ENCODE measurements at places on chromosomes 4 and X.

DNA sequence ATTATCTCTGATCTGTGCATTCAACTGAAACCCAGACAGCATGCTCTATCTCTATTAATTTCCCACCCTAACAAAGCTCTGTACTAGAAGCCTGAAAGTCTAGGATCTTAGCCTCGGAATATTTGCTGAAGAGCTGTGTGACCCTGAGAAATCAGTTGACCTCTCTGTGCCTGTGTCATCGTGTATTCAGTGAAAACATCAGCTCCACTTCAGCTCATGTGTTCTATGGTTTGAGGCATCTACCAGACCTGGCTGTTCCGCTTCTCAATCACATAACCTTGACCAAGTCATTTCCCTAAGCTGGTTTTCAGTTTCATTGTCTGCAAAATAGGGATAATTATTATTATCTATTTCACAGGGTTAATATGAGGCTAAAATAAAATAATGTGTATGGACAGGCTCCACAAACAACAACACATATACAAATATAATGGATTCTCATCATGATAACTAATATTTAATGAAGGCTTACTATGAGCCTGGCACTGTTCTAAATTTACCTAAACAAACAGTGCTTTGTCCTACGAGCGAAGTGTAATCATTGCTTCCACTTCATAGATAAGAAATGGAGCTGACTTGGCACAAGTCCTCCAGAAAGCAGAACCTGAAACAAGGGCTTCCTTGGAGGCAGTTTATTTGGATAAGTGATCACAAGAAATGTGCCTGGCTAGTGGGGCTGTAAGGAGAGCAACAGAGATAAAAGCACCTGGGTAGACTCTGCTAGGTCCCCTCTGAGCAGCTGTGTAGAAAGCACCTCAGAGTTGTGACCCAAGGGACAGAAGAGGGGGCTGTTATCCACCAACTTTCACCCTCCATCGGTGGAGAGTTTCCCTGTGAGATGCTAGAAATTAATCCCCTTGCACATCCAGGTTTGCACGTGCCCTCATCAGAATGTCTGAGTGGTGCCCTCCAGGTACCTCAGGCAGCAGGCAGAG, 356.9 kb downstream of the RAB28 start:
- no peak for DNase-seq

GRCh38 chrX:124925681-124926080, 394.0 kb upstream of the TEX13C start:
- no peak for DNase-seq

DNA sequence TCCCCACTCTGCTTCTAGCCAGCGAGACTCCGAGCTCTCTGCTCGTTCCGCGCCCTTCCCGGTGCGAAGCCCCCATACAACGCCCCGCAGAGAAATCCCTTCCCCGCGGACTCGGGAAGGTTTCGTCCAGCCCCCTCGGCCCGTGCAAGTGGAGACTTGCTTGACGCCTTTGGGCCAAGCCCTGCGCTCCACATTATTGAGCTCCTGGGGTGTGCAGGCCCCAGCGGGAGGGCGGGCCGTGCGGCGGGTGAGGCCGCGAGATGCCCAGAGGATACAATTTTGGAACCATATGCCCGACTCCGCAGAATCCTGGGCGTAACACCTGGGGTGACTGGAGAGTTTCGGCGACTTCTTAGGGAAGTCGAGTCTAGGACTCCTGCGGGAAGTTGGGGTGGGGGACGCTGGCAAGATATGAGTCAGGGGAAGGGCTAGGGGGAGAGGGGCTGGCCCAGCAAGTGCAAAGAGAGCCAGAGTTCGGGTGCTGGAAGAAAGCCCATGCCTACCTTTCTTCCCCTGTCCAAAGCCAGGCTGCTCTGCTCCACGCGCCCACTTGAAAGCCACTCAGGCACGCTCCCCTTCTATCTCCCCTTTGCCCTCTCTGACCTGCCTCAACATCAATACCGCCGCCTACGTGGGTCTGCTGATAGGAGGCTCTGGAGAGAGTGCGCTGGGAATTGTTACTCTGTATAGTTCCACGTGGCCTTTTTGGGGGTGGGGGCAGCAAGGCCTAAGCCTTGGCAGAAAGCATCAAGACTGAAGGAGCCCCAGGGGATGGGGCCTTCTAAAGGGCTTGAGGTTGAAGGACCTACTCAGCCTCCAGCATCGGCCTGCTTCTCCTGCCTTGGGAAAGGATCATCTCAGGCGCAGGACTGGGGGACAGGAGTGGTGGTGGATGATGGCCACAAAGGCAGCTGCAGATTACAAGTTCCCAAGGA, 1.2 kb upstream of the ELF4 start:
- no peak for DNase-seq

- DNase-seq: no peak
These were observed 27.6 kb upstream of the SRD5A3 start for GRCh38 chr4:55318175-55319129.

- peak; percentile 46 for DNase-seq
These were observed 25.6 kb downstream of the CHM start for GRCh38 chrX:86021652-86022289.

GRCh38 chrX:56794404-56795230, 65.6 kb downstream of the NBDY start:
- no peak for DNase-seq

DNA sequence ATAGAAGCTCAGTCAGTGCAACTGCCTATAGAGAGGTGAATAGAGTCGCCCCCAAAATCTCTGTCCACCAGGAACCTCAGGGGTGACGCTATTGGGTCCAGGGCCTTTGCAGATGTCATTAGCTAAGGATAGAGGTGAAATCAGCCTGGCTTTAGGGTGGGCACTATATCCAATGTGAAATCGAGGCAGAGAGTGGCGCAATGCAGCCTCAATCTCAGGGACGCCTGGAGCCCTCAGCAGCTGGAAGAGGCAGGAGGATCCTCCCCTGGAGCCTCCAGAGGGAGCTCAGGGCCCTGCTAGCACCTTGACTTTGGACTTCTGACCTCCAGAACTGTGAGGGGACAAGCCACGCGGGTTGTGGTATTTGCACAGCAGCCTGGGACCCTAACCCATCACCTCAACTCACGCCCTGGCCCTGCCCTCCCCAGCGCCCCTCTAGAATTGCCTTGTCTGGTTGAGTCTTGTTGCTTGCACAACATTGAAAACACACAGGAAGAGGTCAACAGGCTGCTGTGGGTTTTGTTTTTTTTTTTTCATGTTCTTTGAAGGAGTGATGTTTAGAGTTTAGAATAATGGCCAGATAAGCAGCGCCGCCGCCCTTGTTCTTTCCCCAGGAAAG, 89.4 kb upstream of the PSAPL1 start:
- DNase-seq: no peak

DNA sequence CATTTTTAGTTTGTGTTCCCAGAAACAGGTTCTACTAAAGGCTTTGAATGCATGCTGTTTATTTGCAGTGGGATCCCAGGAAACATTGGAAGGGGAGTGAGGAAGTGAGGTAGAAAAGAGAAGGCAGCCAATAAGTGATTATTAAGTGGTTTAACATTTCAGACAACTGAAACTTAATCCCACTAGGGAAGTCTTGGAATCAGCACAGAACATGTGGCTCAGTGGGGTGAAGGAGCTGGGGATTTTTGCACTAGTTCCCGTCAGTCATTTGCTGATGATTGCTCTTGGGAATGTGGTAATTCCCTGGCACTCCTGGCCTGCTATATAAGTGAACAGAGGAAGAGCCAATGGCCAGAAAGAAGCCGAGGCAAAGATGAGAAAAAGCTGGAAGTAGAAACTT, 1053.0 kb upstream of the IGFBP7 start:
- no peak for DNase-seq

DNA sequence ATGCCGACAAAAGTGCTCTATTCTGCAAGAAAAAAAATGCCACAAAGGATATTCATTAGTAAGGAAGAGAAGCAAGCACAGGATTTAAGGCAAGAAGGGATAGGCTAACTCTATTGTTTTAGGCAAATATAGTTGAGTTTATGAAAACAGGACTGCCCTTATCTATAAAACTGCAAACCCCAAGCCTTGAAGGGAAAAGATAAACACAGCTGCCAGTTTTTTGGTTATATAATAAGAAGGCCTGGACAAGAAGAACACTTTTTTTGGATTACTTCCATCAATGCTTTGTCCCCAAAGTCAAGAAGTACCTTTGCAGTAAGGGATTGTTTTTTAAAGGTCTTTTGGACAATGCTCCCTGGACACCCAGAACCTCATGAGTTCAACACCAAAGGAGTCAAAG, 45.4 kb upstream of the WWC2 start:
- DNase-seq: no peak

DNA sequence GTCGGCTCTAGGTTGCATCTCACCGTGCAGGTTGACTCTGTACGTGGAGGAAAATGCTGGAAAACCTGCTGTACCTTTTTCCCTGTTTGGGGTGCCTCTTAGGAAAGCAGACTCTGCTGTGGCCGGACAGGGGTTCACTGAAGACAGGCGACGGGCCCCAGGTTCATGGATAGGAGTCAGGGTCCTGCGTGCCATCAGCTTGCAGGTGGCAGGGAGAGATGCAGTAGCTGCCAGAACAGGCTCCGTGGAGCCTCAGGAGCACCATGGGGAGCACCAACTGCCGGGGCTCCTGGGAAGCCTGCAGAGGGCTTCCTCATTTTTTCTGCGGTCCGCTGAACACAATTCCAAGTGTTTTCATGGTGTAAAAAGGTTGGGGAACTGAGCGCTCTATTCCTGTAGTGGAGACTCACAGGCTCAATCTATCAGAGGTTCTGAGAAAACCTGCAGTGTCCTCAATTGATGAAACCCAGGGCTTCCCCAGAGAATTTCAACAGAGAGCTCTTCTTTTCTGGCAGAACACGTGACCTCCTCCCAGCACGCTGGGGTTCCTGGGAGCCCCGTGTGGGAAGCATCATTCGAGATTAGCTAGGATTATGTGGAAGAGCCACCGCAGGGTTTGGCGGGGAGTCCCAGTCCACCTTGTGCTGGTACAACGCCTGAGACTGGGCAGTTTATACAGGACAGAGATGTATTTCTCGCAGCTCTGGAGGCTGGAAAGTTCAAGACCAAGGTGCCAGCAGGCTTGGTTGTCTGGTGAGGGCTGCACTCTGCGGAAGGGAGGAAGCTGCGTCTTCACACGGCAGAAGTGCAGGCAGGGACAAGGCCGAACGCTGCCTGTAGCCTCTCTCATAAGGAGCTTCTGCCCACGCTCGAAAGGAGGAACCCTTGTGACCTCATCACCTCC, 1.6 kb downstream of the HTRA3 start:
- peak; percentile 54 for DNase-seq

GRCh38 chr4:3655963-3656362, 110.2 kb upstream of the ADRA2C start:
- no peak for DNase-seq

GRCh38 chr4:34293459-34293858, 1950.9 kb downstream of the ARAP2 start:
- no peak for DNase-seq

DNA sequence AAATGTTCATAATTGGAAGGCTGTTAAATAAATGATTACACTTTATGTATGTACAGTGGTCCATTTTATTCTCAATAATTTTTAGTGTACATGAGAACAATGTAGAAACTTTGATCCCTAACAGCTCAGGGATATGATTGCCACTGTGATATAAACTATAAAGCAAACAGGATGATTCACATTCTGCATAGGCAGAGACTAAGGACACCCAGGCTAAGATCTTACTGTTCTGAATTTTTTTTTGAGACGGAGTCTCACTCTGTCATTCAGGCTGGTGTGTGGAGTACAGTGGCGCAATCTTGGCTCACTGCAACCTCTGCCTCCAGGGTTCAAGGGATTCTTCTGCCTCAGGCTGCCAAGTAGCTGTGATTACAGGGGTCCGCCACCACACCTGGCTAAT, 186.6 kb downstream of the PDGFC start:
- DNase-seq: no peak

DNA sequence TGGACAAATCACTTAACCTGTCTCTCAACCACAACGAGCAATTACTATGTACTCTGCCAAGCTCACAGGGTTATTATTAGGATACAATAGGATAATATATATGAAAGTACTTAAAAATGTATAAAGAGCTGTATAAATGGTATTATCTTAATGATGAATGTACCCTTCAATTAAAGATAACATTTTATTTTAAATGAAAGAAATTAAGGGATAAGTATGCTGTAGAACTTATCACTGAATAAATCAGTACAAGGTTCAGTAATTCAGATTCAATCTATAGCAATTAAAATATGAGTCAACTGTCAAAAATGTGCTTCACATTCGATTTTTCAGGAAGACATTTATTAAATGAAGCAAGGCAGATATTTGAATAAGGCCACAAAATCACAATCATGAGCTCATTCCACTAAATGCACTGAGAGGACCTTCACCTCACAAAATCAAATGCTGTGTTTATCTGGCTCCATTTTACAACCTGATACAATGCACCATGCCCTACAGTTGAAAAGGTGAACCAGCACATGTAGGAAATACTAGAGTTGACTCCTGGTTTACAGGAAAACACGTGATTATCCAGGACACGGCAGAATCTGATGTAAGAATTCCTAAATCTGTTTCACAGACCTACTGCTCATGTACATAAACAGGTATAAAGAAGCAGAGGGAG, 4.4 kb downstream of the LRCH2 start:
- no peak for DNase-seq

- DNase-seq: no peak
These were observed 138.8 kb downstream of the CPZ start for GRCh38 chr4:8731364-8731763.

GRCh38 chrX:154013614-154014360, 5.9 kb downstream of the IRAK1 start:
- DNase-seq: peak; percentile 47

DNA sequence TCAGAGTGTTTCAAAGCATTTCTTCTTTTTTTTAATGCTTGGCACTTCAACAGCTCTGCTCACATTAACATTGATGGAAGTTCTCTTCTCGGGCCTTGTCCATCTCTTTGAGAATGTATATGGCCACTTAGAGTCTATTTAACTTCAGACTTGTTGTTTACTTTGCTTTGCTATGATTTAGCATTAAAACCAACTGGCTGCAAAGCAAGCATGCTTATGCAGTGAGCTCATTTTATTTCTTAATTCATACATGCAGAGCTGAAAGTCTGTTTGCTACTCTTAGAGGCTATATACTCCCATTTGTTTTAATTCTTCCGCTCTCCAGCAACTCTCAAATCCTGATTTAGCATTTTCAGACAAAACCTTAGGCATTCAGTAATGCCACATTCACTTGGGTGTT, 107.6 kb upstream of the PACRGL start:
- no peak for DNase-seq

- DNase-seq: peak; percentile 53
These were observed 11.4 kb upstream of the SLAIN2 start for GRCh38 chr4:48329976-48330375.

- no peak for DNase-seq
These were observed 170.1 kb upstream of the ATOH1 start for GRCh38 chr4:93658443-93658842.

GRCh38 chr4:142725886-142726285, 120.2 kb downstream of the INPP4B start:
- DNase-seq: no peak

GRCh38 chrX:7115557-7115956, 32.0 kb upstream of the STS start:
- DNase-seq: no peak

- no peak for DNase-seq
These were observed 87.6 kb downstream of the GBA3 start for GRCh38 chr4:22780317-22780716.

- DNase-seq: no peak
These were observed 35.7 kb upstream of the BMP15 start for GRCh38 chrX:50874876-50875275.

GRCh38 chrX:10761447-10761846, 141.1 kb upstream of the MID1 start:
- no peak for DNase-seq

- DNase-seq: no peak
These were observed 59.7 kb upstream of the IL15 start for GRCh38 chr4:141576585-141577110.

GRCh38 chrX:150478496-150479492, 89.6 kb upstream of the MTM1 start:
- peak; percentile 15 for DNase-seq

All from suppressor macrophage treated with lipopolysaccharide for 1 hour (primary cell).